Gastroesophageal sphincter (tissue), 4 donors: ENCODE measurements at places on chromosomes 12 and 14. TPM values are rescaled to one million over a fixed set of nuclear protein-coding genes. Genes with fewer than 3 reads are reported as not detected.

The LRP10 gene
- 123 TPM for total RNA-seq

DNA sequence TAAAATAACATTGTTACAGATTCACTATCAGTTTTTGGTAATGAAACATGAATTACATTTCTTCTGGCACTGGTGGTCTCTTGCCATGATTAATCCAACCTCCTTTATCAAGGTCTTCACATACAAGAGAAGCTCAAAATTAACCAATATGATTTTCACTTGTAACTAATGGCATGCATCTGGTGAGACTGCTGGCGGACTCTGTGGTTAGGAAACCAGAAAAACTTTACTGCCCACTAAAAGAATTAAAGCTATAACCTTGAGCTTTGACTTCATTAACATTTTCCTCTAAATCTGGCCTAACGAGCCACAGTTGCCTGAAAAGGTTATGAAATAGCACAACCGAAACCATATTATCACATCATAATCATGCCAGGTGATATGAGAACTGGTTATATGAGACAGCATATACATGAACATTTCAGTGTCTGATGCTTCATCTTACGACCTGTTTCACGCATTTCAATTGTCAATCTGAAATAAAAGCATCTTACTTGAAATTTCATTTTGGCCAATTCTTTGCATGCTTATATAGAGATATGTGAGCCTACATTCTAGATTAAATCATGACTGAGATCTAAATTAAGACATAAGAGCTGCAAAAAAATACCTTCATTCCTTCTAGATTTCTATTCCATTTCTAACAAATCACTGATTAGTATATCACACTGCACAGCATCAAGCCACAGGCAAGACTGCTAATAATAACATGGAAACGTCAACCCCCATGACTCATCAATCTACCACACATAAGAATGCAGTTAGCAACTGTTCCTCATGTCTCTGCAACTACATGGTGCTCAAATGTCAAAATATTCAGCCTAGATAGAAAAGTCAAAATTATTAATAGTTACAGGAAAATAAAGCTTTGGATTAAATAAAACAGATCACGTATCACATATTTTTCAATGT is 89.3 kb downstream of the OSBPL8 start:
- ATAC-seq = no peak

GRCh38 chr12:121582583-121583333 is 1.9 kb upstream of the KDM2B start:
- ATAC-seq = no peak

- no peak for ATAC-seq
Measured at GRCh38 chr12:93914281-93914680, 234.1 kb upstream of the PLXNC1 start.

- no peak for ATAC-seq
Measured at GRCh38 chr14:21093769-21094681, 4.4 kb downstream of the ZNF219 start.

GRCh38 chr14:60771117-60771516 is 36.6 kb downstream of the MNAT1 start:
- ATAC-seq = no peak

DNA sequence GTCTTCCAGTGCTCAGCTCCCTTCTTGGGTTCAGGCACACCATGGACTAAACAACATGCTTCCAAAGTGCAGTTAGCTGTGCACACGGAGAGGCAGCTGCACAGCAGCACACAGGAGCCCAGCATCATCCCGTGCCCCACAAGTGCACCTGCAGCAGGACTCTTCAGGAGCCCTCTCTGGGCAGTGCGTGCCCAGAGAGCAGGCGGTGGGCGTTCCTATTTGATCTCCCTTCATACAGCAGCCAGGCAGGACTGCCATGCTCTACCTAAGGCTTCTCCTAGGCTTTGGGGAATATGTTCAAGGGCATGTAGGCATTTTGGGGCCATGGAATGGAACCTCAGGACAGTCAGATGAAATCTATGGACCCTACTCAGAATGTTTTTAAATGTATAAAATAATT is 35.5 kb downstream of the ANO2 start:
- ATAC-seq = no peak

DNA sequence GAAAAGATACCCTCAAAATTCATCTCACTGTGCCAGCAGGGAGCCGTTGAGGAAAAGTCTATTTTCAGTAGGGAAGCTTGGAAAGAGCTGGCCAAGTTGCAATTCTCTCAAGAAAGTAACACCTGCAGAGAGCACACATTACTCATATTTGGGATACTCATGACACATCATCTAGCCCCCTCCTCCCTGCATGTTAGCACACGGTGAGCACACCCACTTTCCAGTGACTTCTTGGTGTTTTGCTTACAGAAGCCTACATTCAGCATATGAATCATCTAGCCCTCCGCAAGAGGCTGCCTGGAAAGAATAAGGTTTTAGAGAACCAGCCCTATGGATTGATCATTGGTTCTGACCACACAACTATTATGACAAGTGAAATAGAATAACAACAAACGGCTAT is 124.5 kb downstream of the PTPRO start:
- ATAC-seq = no peak

DNA sequence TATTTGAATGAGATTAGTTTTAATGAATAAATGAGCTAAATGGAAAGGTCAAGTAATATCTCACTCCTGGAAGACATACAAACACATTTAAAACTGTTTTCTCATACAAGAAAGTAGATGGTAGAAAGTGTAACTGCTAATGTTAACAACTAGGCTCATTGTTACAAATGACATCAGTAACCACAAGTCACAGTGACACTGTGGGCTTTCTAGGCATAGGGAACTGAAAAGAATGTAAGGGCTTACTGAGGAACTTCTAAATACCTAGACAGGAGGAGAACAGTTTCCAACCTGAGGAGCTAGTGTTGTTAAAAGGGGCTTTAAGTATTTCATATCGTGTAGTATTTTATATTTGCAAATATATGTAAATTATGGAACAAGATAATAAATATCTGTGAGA is 17.5 kb upstream of the ERGIC2 start:
- no peak for ATAC-seq

The TRIM9 gene
- 1.6 TPM for total RNA-seq

DNA sequence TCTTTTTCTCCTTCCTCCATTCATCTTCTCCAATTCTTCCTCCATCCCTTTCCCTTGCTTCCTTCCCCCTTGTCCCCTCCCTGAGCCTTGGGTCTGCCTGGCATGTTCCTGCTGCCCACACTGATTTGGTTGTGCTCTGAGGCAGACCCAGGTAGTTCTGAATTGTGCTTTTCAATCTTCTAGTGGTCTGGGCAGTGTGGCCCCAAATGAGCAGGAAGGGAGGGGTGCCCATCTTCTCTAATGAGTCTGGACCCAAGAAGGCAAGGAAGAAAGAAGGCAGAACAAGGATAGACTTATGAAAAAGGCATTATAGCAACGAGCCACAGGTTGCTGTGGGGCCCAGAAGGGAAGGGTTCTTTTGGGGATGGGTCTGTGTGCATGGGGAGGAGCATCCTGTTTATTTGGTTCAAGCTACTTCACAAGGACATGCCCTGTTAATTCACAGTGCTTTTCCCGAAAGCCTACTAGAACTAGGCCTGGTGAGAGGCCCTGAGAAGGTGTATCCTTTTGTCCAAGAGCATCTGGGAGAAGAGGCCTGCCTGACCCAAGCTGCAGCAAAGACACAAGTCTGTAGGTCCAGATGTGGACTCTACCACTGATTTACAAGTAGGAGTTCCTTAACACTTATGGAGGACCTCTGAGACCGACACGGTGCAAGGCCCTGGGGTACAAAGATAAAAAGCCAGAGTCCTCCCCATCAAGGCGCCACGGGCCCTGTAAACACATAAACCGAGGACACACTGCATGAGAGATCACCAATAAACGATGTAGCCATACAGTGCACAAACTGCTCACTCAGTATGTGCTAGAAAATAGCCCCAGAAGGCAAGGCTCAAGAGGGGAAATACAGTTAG is 1.1 kb upstream of the SUSD6 start:
- no peak for ATAC-seq

The SERPINA12 gene
- total RNA-seq = not detected

DNA sequence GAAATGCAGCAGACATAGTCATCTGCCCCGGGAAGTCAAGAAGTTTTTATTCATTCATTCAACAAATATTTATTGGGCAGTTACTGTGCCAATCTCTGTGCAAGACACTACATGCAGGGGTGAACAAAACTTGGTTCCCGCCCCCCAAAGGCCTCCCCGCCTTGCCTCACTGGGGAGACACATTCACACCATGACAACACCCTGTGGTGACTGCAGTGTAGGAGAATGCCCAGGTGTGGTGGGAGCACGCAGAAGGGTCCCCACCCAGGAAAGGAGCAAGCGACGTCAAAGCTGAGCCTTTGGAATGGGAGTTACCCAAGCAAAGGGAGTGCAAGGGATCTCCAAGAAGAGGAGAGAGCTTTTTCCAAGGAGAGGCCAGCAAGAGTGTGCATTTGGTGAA is 1.6 kb upstream of the AQP6 start:
- ATAC-seq = no peak
